ELF-1 (cell line): ENCODE measurements at places on chromosomes 12 and 14.

GRCh38 chr14:35285168-35286002, 6.8 kb upstream of the PSMA6 start:
- no peak for DNase-seq

- DNase-seq = no peak
These were observed 170.6 kb downstream of the SLC2A13 start for GRCh38 chr12:39935275-39935674.

DNA sequence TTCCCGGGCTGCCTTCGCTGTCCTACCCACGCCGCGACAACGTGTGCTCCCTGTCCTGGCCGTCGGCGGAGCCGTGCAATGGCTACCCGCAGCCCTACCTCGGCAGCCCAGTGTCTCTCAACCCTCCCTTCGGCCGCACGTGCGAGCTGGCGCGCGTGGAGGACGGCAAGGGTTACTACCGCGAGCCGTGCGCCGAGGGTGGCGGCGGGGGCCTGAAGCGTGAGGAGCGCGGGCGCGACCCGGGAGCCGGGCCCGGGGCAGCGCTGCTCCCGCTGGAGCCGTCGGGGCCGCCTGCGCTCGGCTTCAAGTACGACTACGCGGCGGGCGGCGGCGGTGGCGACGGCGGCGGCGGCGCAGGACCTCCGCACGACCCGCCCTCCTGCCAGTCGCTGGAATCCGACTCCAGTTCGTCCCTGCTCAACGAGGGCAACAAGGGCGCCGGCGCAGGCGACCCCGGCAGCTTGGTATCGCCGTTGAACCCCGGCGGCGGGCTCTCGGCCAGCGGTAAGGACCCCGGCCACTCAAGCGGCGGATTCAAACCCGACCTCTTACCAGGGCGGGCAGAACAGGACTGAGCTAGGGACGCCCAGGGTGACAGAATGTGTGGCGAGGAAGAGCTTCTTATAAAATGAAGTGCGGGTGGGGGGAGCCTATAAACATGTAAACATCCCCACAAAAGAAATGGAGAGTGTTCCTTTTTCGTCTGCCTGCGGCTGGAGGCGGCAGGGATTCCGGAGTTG, 503 bp downstream of the HOXC12 start:
- no peak for DNase-seq

- peak; percentile 53 for DNase-seq
These were observed 341.0 kb upstream of the TMEM132C start for GRCh38 chr12:127925971-127926370.

DNA sequence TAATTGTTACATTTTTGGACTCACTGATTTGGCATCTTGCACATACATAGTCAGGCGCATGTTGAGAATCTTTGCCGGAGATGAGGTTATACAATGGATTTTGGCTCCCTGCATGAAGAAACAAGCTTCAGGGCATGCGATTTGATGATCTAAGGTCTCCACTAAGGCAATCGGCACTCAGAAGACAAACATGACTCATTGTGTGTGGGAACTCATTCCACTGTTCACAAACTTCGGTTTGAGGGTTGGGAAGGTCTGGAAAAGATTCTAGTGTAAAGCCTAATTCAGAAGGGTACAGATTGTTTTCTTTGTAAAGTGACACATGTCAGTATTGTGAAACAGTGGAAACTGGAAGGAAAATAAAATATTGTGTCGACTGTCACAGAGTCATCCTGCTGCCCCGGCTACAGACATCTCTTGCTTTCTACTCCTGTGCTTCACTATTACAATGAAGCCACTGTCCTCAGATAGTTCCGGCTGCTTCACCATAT, 192.6 kb upstream of the HMGA2 start:
- no peak for DNase-seq

- DNase-seq = peak; percentile 94
These were observed 446 bp upstream of the ZNF641 start for GRCh38 chr12:48351022-48351708.

- no peak for DNase-seq
These were observed 5.0 kb downstream of the IRAK4 start for GRCh38 chr12:43763769-43764168.
